ENCODE measurements at places on chromosomes 5 and 9. TPM values are rescaled to one million over a fixed set of nuclear protein-coding genes. Genes with fewer than 3 reads are reported as not detected.

GRCh38 chr9:569296-569695 lies 272.2 kb upstream of the DMRT1 start:
- no peak overlapping the region for H3K4me3 ChIP-seq
- peak overlapping the region; percentile 58 for H3K27ac ChIP-seq
- H3K36me3 ChIP-seq = no peaks in the 10 kb centered on the region

DNA sequence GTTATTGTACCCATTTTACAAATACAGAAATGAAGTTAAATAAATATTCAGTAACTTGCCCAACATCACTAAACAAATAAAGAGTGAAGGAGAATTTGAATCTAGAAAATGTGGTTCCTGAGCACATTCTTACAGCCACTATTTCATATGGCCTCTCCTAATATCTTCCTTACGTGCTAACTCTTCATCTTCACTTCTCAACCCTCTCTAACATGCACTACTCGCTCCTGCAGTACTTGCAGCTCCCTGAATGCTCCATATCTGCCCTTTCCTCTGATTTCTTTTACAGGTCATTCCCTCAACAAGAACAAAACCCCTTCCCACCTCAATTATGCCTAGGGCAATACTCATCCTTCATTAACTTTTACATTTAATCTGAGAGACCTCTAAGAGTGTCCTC lies 711.5 kb downstream of the CETN3 start:
- no peak for DNase-seq
- H3K36me3 ChIP-seq = no peaks in the 10 kb centered on the region
- no peaks in the 10 kb centered on the region for H3K27me3 ChIP-seq
- no peak overlapping the region for H3K4me3 ChIP-seq
- H3K27ac ChIP-seq = no peak overlapping the region
- no peaks in the 10 kb centered on the region for H3K4me1 ChIP-seq

DNA sequence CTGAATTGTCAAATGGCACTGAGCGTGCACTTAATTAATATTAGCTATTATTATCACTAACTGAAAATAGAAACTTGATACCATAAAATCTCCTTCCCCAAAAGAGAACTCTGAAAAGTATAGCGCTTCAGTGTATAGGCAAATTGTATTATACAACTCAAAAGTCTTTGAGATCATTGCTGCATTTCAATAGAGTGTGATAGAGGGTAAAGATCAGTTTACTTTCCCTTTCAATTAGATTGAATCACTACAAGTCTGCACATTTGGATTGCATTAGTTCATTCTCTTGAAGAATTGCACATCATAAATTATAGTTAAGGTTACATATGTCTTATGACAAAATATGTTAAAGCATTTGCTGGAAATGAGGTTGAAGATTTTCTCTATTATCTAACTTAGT lies 13.4 kb upstream of the GRIN3A start:
- no peaks in the 10 kb centered on the region for H3K4me1 ChIP-seq
- H3K27ac ChIP-seq = no peak overlapping the region
- H3K27me3 ChIP-seq = no peaks in the 10 kb centered on the region
- no peaks in the 10 kb centered on the region for H3K36me3 ChIP-seq

The PCDHGB7 gene
- total RNA-seq = 18.1 TPM

The ADAMTS16 gene
- 0.09 TPM for total RNA-seq

The KCNIP1 gene
- total RNA-seq = 1.8 TPM

The MRPS30 gene
- total RNA-seq = 32.8 TPM

DNA sequence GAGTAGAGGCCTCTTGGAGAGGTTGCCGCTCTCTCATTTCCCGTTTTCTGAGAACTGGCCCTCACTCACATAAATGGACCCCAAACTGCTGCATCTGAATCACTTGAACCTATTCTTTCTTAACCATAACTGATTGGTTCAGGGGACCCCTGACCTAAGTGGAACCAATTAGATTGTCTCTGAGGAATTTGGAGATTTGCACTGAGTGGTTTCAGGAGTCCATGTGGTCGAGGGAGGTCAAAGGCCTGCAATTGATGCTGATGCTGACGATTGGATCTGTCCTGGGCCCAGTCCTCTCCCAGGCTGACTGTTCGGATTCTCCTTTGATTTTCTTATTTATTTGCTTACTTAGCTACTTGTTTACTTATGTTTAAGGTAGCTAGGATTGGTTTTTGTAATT lies 88.0 kb downstream of the PTCD2 start:
- no peak for DNase-seq
- no peak overlapping the region for H3K4me3 ChIP-seq
- no peaks in the 10 kb centered on the region for H3K36me3 ChIP-seq
- no peak overlapping the region for H3K27ac ChIP-seq
- H3K27me3 ChIP-seq = no peaks in the 10 kb centered on the region

The PCDHGA11 gene
- 11.1 TPM for total RNA-seq

The RNF208 gene
- total RNA-seq = 7.5 TPM

GRCh38 chr5:149549461-149550267 lies 1.6 kb downstream of the CSNK1A1 start:
- peak overlapping the region; percentile 90 for H3K27ac ChIP-seq
- no peaks in the 10 kb centered on the region for H3K27me3 ChIP-seq
- H3K4me1 ChIP-seq = peaks cover 14% of the 10 kb centered on the region
- DNase-seq = peak; percentile 60
- H3K4me3 ChIP-seq = peak overlapping the region; percentile 95

DNA sequence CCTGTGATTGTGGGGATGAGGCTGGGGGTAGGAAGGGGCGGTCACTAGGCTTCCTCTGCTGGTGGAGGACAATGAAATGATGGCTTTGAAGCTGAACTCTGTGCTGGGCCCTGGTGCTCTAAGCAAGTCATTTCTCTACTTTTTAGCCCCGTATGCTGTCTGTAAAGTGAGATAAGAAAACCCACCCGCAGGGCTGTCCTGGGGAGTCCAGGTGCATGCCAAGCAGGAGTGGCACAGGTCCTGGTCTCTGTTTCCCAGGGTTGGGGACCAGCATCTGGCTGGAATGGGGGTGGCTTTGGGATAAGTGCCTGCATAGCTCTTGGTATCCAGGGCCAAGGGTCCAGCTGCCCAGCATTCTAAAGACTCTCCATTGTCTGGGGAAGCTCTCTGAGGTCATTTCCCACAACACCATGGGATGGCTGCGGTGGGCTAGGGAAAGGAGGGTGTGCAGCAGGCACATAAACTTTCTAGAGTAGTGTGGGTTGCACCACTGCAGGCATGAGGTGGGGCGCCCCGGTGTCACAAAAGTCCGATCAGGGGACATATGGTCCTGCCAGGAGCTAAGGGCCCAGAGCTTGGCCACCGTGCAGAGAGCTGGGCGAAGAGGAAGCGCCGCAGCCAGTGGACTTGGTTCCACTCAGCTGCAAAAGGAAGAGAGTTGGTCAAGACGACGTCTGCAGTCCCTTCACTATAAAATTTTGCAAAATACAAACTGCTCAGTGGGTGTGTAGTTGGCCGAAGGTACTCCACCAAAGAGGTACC lies 25.6 kb upstream of the GTF3C5 start:
- no peaks in the 10 kb centered on the region for H3K27me3 ChIP-seq
- no peak for DNase-seq
- H3K4me1 ChIP-seq = no peaks in the 10 kb centered on the region
- H3K36me3 ChIP-seq = no peaks in the 10 kb centered on the region
- no peak overlapping the region for H3K4me3 ChIP-seq

DNA sequence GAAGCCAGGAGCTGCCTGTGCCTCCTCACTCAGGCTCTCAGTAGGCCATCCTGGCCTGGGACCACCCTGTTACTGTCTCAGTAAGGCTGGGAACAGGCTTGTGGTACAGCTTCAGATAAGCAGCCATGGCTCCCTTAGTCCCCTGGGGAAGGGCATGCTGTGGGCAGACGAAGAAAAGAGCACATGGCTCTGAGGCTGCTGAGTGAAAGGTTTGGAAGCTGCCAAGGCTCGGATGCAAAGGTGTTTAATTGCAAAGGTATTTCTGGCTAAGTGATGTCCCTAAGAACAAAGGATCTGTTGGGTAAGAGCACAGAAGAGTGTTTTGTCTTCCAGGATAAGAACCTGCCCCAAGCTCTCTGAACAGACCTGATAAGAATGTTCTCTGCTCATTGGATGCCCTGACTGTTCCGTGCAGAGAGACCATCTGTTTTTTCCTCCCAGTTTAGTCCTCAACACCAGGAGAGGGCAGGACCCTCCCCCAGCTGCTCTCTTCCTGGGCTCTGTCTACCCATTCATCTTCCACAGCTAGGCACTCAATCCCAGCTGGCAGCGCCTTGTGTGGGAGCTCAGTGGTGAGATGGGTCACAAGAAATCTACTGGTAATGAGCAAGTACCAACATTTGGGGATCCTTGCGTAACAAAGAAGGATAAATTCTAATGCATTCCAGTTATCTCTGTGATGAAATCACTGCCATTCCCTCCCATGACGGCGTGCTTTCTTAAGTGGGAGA lies 17.7 kb downstream of the ANGPTL2 start:
- peak overlapping the region; percentile 52 for H3K27ac ChIP-seq
- peak; percentile 34 for DNase-seq
- H3K4me3 ChIP-seq = no peak overlapping the region
- H3K4me1 ChIP-seq = peaks cover 9% of the 10 kb centered on the region
- H3K27me3 ChIP-seq = no peaks in the 10 kb centered on the region

DNA sequence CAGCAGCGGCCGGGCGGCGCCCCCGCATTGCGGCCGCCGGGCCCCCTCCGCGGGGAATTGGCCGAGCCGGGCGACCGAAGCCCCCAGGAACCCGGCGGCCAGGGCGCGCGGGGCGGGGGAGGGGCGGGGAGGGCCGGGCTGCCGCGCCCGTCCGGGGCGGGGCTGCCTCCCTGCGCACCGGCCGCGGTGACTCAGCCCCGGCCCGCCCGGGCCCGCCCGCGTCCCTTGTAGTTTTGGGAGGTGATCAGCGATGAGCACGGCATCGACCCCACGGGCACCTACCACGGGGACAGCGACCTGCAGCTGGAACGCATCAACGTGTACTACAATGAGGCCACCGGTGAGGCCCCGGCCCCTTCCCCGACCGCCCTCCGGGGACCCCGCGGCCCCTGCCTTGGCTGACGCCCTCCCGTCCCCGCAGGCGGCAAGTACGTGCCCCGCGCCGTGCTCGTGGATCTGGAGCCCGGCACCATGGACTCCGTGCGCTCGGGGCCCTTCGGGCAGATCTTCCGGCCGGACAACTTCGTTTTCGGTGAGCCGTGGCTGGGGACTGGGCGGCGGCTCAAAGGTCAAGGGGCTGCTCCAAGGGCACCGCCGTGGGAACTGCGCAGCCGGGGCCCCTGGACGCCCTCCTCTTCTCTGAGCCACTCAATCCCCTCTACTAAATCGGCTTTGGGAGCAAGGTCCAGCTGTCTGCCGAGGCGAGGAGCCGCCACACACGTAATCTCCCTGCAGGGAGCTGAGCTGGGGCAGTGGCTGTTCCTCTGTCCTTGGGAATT lies 592 bp downstream of the TUBB4B start:
- no peak for DNase-seq
- no peaks in the 10 kb centered on the region for H3K27me3 ChIP-seq
- H3K27ac ChIP-seq = peak overlapping the region; percentile 93
- H3K36me3 ChIP-seq = peaks cover 20% of the 10 kb centered on the region
- peaks cover 18% of the 10 kb centered on the region for H3K4me1 ChIP-seq

The KCNV2 gene
- total RNA-seq = not detected

Data from lung (tissue), 17 donors.